Activated CD4-positive, alpha-beta T cell treated with anti-CD3 and anti-CD28 coated beads, Interleukin-2, amount 50 U/mL, for 4 hours (primary cell): ENCODE measurements at places on chromosomes 11 and 22.
A peak's percentile ranks its signal among the peaks of the same experiment; 100 is the strongest.

DNA sequence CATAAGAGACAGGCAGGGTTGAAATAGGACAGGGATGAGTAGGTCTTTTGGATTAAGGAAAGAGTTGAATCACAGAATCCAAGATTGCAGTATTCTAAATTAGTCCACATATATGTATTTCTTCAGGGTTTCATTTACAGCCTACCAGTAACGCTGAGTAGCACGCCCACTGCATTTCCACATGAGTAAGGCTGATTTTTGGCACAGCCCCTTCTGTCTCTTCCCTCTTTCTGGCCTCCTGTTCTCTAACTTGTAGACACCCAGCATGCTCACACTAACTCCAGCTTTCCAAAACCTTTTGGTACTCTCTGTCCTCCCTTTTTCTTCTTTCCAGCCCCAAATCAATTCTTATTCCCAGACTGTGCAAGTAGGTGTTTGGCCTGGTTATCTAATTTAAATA, 3.7 kb upstream of the SIK2 start:
- DNase-seq: no peak

- DNase-seq: no peak
Observed at GRCh38 chr11:83674102-83674896, 388.1 kb upstream of the CCDC90B start.

DNA sequence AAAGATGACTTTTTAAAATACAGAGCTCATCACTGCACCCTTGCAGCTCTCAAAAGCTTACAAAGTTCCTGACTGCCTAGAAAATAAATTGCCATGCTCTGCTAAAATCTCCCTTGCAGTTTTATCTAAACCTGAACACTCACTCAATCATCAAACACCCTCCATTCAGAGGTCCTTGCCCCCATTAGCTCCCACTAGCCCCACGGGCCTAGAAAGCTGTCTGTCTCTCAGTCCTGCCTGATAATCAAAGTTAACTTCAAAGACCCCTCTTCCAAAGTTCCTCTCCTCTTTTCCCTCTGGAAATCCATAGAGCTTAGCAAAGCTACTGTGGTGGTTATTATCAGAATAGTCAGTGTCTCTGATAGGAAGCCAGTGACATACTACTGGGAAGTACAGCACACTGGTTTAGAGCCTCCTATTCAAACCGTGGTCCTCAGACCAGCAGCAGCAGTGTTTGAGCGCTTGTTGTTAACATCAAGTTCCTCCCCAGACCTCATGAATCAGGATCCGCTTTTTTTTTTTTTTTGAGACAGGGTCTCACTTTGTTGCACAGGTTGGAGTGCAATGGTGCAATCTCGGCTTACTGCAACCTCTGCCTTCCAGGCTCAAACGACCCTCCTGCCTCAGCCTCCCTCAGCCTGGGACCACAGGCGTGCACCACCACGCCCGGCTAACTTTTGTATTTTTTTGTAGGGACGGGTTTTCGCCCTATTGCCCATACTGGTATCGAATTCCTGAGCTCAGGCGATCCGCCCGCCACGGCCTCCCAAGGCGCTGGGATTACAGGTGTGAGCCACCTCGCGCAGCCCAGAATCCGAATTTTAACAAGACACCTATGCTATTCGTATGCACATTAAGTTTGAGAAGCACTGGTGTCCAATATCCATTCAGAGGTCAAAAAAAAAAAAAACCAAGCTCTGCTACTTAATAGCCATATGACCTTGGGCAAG, 1.2 kb downstream of the NDUFC2 start:
- DNase-seq: no peak

GRCh38 chr11:78549624-78550409, 24.8 kb downstream of the NARS2 start:
- no peak for DNase-seq

DNA sequence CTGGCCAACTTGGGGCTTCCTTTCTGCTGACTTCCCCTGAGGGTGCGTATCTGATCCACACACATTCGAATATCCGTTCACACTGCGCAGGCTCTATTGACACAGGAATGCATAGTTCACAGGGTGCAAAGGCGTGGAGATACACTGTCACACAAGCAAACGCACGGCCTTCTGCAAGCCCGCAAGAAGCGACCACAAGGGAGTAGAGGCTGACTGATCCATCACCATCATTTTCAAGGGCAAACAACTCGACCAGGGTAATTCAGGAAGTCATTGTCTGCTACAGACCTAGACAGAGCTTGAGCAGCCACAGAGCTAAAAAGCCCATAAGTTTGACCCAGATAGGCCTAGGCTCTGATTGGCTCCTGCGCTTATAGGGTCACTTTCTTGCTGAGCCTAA, 392.3 kb downstream of the MN1 start:
- DNase-seq: no peak

DNA sequence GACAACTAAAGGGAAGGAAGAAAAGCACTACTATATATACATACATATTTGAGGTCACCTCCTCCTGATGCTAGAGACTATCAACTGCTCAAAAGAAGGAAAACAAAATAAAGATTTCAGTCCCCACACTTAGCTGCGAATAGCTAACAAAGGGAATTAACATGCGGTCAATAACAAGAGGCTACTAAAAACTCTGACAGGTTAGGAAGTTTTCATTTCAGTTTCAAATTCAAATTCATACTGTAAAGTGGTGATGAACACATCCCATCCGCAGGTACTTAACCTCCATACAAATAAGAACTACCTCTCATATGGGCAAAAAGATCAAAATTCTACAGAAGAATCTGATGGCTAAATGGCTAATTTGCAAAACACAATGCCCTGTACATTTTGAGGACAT, 2.6 kb downstream of the NAP1L4 start:
- DNase-seq: no peak

GRCh38 chr22:25403811-25404471, 160.5 kb upstream of the GRK3 start:
- no peak for DNase-seq

GRCh38 chr11:57514538-57515331, 767 bp downstream of the SLC43A1 start:
- peak; percentile 45 for DNase-seq

GRCh38 chr11:84383576-84383975, 1097.4 kb upstream of the CCDC90B start:
- DNase-seq: no peak

- DNase-seq: no peak
Observed at GRCh38 chr11:134126217-134126822, 57.4 kb downstream of the JAM3 start.

GRCh38 chr11:122441666-122442035, 213.9 kb upstream of the UBASH3B start:
- no peak for DNase-seq

- DNase-seq: no peak
Observed at GRCh38 chr22:26416670-26417276, 12.3 kb upstream of the ASPHD2 start.

- no peak for DNase-seq
Observed at GRCh38 chr22:39577366-39577765, 6.8 kb downstream of the CACNA1I start.
